Activated CD8-positive, alpha-beta memory T cell treated with anti-CD3 and anti-CD28 coated beads, Interleukin-2, amount 10 ng/mL, durations not matched to agents 7 days and 5 days (primary cell): ENCODE measurements at places on chromosomes 16 and 17. TPM values are rescaled to one million over a fixed set of nuclear protein-coding genes. Genes with fewer than 3 reads are reported as not detected.

DNA sequence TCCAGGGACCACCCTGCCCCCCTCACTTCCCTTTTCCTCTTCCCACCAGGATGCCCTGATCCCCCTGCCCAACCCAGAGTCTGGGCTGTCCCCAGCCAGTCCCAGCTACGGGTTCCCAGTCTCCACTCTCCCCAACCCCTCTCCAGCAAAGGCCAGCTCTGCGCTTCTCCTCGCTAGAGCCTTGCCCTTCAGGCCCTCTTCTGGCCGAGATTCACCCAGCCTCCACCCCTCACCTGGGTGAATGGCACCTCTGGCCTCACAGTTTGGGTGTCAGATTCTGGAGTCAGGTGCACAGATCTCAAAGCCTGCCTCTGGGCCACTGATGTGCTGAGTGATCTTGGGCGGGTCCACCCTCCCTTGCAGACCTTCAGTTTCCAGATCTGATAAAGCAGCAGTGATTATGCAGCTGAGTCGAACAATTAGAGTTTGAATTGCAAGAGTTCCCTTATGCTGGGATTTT lies 185.6 kb upstream of the TNRC6C start:
- DNase-seq = no peak

TBC1D3K gene
- not detected for total RNA-seq

DNA sequence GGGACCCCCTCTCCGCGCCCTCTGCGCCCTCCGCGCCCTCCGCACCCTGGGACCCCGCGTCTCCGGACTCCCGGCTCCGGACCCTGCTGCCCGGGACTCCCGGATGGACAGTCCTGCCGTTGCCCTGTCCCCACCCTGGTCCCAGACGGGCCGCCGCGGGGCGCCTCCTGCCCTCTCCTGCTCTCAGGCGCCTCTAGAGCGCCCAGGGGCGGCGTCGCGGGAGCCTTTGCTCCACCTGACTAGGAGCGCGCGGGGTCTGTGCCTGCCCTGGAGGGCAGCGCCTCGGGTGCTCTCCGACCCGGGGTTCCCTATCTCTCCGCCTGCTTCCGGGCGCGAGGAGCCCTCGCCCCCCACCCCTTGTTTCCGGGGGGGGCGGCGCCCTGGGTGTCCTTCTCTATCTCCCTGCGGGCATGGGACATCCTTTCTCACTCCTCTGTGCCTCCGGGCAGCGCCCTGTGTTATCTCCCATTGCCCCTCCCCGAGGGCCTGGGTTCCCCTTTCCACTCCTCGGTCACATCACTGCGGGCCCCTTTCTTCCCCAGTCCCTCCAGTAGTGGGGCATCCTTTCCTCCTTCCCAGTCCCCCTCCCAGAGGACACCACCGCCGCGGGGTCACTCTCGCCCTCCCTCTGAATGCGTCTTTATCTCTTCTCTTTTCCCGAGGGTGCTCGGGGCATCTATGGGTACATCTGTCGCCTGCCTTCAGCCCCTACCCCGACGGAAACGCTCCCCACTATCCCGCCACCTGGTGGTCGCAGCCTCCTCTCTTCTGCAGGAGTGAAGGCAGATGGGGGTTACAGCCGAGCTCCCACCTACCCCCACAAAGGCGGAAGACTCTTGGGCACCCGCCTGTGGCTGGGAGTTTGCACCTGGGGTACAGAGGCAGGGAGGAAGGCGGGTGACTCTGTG lies 875 bp downstream of the PRKCB start:
- DNase-seq = peak; percentile 79

TBX6 gene
- total RNA-seq = 2.0 TPM

DYNLRB2 gene
- 0.76 TPM for total RNA-seq
